ENCODE measurements at places on chromosomes 7 and 10. TPM values are rescaled to one million over a fixed set of nuclear protein-coding genes. Genes with fewer than 3 reads are reported as not detected.

VPS37D gene
- polyA plus RNA-seq: 1.2 TPM

ZNF485 gene
- polyA plus RNA-seq: 0.94 TPM

SPDYE11 gene
- not detected for polyA plus RNA-seq

ANKRD61 gene
- polyA plus RNA-seq: not detected

AKR1C1 gene
- 23.7 TPM for polyA plus RNA-seq

All from heart right ventricle (tissue), 16 donors.